ENCODE measurements at places on chromosomes 3 and 15.

DNA sequence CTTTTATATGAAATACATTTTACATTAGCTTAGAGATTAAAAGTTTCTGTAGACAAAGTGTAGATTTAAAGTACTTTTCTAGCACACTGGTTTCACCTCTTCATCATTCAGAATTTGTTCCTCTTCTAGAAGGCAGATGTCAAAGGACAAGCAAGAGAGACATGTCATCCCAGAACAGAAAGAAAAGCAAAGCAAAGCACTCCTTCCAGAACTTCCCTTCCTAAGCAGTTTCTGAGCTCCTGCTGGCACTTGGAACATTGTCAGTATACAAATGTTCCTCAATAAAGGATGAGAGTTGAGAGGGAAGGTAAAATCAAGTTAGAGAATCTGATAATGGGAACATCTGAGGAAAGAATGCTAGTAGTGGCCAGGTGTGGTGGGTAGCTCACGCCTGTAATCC, 26.2 kb downstream of the TMOD3 start:
- DNase-seq: no peak

- DNase-seq: no peak
Measured at GRCh38 chr15:71380345-71380744, 265.1 kb downstream of the THSD4 start.

- DNase-seq: no peak
Measured at GRCh38 chr3:108538083-108538482, 27.7 kb upstream of the MYH15 start.

GRCh38 chr3:161208931-161209330, 12.2 kb upstream of the NMD3 start:
- DNase-seq: no peak

DNA sequence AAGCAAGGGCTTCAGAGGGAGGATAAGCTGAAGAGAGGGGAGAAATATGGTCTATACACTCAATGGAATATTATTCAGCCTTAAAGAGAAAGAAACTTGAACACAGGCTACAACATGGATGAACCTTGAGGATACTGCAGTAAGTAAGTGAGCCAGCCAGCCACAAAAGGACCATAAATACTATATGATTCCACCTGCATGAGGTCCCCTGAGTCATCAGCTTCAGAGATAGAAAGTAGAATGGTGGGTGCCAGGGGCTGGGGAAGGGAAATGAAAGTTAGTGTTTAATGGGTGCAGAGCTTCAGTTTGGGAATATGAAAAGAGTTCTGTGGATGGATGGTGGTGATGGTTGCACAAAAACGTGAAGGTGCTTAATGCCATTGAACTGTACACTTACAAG, 68.4 kb upstream of the SEC13 start:
- DNase-seq: no peak

GRCh38 chr15:76169018-76169417, 109.2 kb downstream of the TMEM266 start:
- DNase-seq: no peak

DNA sequence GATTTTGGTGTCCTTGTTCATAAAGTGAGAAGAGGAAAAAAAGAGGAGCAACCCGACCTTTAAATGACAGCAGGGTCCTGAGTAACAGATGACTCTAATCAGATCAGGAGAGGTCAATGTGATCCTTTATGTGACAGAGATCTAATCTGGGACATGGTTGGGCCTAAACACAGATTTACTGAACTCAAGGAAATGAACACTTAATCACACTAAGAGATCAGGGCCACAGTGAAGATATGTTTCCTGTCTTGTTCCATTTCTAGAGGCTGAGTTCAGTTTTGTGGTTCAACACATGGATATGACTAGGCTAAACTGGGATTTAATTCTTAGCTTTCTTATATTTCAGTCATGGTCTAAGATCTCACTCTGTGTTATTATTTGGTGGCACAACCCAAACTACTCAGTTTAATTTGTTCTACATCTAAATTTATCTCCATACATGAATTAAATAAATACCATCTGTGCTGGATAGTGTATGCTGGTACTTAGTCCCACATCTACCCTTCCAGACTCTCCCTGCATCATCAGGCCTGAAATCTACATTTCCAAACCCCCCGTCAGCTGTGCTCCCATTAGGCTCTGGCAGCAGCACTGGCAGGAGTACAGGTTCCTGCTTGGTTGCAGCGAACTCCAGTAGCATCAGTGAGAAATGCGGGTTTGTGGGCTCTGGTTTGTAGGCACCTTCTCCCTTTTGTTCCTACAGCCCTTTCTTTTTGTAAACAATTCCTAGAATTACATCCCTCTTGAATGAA, 22.6 kb downstream of the SFMBT1 start:
- no peak for DNase-seq

DNA sequence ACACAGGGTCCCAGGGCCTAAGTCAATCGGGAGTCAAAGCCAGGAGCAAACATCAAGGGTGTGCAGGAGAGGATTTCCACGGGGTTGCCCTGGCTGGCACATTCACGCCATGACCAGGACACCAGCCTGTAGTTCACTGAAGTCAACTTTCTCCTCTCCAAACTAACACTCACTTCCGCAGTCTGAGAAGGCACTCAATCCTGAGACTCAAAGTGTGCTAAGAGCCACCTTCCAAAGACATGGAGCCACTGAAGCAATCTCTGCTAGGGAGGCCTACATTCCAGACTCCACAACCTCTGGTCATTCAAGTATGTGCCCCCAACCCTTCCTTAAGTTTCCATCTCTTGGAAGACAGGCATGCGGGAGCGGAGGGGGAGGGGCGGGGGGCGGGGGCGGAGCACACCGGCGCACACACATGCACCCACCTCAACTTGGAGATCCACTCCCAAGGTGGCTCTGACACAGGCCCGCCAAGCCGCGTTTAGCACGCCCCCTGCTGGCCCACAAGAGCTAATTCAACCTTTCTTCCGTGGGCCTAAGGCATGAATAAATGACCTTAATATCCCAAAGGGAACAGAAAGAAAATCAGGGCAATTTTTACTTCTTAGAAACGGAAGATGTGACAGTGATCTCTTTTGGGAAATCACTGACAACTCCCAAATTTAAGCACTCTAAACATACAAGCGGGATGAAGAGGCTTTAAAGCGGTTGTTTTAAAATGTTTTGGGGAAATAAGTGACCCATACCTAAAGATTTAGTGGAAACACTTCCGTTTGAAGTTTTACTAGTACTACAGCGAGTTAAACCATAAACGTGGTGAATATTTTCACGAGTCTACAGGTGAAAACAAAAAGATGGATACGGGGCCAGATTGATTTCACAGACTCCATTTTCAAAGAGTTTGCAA, 162.5 kb upstream of the CHRNA7 start:
- peak; percentile 71 for DNase-seq

DNA sequence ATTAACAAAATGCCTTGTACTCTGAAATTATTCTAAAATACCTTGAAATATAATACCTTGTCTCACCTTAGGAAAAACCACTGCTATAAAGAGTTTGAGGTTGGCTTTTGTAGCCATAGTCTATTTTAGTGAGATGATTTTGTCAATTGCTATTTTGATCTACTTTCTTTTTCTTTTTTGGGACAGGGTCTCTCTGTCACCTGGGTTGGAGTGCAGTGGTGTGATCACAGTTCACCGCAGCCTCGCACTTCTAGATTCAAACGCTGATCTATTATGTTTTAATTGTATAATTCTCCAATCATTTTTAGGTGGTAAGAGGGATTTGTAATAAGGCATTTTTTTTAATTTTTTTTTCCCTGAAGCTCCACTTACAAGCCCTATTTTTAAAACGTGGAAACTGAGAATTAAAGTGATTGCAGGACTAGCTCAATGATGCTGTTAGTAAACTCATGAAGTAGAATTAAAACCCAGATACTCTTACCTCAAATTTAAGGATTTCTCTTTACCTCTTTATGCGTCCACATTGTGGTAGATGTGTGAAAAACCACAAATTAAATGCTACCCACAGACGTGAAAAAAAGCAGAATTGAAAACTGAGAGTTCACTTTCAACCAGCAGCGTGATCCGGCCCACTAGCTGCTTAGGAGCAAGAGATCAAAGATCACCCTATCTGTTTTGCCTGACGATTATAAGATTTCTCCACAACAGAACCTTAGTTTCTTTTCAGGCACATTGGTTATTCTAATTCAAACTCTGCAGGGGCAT, 384.2 kb downstream of the CGGBP1 start:
- DNase-seq: no peak

DNA sequence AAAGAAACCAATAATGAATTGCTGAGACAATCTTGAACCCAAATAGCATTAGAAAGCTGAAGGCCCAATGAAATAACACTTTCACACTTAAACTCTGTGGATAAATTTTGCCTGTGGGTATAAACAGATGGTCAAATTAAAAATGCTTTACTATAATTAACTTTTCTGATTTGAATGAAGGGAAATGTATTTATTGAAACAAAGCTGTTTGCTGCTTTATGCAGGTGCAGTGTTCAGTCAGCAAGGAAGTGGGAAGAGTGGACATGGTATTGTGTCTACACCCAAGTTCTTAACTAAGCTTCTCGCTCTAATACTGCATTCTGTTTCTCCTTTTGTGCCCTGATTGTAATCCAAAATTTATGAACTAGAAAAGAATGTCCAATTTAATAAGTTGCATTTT, 31.8 kb downstream of the NME9 start:
- no peak for DNase-seq

DNA sequence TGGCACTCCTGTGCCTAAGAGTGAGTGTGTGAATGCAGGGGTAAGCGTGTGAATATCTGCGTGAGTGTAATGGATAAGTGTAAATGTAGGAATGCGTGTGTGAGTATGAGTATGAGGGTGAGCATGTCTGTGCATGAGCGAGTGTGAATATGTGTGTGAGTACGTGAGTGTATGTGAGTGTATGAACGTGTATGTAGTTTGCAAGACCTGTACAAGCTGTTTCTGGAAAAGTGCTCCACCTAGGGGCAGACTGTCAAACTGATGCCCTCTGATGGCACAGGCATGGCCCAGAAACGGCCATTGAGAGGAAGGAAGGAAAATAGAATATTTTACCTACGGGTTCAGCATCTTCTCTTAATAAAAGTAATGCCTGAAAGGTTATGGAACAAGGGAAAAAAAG, 24.4 kb upstream of the FRMD4B start:
- DNase-seq: peak; percentile 43

DNA sequence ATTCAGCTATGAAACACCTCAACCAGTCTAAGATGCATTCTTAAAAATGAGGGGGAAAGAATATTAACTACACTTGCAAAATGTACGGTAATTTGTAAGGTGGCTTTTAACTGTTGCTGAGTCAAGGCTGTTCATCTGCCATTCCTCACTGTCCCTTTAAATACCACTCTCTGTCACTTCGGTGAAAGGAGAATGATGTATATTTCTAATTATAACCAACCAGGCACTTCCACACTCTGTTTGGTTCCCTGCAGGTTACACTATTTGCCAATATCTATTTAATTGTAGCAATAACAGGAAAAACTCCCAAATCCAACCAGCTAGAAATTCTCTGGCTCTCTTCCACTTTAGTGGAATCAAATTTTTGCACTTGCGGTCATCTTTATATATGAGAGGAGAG, 70.5 kb upstream of the SLCO3A1 start:
- no peak for DNase-seq

DNA sequence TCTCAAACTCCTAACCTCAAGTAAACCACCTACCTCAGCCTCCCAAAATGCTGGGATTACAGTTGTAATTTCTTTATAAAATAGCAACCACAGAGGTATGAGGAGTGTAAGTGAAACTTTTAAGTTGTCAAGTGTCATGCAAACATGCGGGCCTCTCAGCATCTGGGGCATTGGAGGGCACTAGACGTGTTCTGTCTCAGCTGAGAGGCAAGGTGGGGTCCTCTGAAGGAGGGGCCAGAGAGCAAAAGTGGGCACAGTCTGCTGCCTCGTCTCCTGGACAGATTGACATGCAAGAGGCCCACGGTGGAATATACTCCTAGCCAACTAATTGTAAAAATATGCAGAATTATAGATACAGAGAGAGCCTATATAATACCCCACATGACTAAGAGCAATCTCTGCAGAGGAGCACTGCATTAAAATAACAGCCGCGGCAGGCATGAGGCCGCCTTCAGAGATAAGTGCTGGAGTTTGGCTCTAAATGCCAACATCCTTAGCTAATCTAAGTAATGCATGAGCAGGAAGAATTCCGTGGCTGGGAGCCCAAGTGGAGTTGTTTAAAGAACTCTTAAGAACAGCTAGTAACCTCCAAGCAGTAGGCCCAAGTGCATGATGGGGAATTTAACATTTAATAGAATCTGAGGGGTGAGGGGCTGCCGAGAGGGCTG, 87.8 kb upstream of the RNU6-1 start:
- DNase-seq: no peak

GRCh38 chr15:58476525-58477162, 44.9 kb downstream of the LIPC start:
- no peak for DNase-seq

DNA sequence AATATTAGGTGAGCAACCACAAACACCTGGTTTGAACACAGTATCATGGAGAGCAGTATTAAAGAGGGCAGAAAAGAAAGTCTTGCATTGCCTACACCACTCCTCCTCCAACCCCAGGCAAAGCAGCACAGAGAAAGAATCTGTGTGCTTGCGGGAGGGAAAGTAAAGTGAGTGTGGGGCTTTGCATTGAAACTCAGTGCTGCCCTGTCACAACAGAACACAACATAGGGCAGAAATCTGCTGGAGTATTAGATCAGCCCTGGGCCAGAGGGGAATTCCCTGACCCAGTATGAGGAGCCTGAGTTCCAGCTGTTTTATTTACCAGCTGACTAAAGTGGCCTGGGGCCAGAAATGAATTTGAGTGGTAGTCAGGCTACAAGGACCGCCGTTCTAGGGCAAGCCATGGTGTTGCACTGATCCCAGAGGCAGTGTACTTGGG, 75.5 kb downstream of the SPATA16 start:
- no peak for DNase-seq

- no peak for DNase-seq
Measured at GRCh38 chr15:70487387-70487740, 276.0 kb downstream of the UACA start.

DNA sequence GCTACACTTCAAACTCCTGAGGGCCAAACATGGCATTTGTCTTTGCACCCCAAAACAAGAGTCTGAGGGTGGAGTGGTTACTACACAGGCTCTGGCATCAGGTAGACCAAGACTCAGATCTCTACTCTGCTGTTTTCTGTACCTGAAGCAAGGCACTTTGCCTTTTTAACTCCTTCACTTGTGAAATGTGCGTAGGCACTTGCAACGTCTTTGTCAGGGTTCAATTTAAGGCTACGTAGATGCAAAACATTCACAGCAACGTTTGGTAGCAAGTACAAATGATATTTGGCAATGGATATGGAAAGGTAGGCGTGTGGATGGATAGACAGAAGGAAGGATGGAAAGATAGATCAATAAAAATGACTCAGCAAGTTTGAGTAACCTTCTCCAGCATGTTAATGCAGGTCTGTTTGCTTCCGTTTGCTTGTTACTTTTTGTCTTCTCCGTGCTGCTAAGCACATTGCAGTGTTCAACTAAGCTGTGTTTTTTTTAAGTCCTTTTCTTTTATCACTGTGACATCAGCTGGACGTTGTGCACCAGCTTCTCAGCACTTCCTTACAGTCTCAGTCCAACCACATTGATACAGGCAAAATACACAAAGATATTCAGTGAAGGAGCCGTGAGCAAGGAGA, 100.7 kb downstream of the LRTM1 start:
- no peak for DNase-seq

GRCh38 chr3:115912372-115912771, 289.1 kb downstream of the GAP43 start:
- peak; percentile 45 for DNase-seq

GRCh38 chr3:179186426-179186825, 38.3 kb downstream of the PIK3CA start:
- DNase-seq: no peak
